ENCODE measurements at places on chromosomes 4 and X.

DNA sequence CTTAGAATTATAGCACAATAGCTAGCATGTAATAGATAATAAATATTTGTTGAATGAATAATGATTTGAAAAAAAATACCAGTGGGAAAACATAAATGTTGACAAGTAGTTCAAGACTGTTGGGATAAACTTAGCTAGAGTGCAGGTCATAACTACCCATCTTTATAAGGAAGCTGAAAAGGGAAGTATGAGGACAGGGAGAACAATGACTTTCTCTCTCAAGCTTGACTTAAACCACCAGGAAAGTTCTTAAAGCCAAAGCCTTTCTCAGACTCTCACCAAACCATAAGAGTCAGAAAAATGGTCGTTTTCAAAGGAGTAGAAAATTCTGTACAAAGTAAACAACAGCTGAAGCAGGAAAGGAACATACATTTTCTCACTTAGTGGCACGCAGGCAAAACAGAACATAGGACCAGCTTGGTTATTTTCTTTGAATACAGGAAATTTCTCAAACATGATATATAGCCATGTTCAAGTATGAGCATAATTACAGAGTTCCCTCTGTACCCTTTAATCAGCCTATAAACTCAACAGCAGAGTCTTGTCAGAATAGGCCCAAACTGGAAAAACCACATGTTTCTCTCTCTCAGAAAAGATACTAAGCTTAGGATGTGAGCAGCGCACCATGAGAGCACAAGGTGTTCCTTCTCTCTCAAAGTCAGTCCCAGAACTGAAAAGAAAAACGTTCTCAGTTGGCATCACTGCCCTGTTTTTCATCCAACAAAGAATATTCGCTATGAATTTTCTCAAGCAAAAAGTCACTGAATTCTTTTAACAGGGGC is 28.7 kb downstream of the MAPK10 start:
- no peak for DNase-seq

DNA sequence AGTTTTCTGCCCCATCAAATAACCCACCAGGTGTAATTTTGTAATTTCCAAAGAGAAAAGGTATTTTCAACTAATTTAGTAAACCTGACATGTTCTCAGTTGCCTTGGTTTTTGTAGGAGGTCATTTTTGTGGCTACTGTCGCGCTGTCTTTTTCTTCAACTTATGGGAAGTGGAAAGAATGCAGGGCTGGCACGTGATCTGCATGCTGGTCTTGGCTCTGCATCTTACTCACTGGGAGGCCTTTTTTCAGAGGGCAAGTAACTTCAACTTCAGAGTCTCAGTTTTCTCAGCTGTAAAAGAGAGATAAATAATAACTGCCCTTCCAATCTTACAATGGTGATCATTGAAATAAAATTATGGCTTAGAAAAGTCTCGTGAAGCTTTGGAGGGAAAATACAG is 109.9 kb upstream of the SMIM10 start:
- no peak for DNase-seq

DNA sequence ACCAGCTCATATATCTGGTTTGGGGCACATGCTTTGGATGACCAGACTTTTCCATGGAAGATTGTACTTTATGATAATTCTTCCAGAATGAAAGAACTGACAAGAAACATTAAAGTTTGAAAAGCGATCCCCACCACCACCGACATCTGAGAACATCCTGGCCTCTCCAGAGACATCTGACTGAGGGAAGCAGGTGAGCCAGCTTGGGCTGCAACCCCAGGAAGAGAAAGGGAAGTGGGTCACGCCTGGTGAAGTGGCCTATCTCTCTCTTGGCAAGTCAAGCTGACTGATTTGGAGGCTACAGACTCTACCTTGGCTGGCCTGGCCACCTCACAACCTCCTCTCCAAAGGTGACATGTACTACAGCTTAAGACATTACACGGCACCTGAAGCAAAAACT is 20.7 kb downstream of the PARM1 start:
- DNase-seq = no peak

DNA sequence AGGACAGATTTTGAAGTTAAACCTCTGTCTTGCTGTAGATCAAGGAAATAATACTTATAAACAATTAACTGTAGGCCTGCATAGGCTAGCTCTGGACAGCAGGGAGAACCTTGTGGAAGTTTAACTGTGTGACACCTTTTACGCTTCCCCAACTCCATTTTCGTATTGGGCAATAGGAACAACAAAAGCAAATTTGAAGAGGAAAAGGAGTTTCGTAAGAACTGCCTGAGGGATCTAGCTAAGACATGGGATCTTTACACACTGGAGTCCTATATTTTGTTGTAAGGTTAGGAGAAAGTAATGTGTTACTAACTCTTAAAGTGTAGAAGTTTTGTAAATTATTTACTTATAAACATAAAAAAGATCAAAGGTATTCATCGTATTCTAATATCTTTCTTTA is 324.9 kb upstream of the CASK start:
- no peak for DNase-seq

GRCh38 chr4:129167640-129168260 is 71.8 kb downstream of the C4orf33 start:
- no peak for DNase-seq

DNA sequence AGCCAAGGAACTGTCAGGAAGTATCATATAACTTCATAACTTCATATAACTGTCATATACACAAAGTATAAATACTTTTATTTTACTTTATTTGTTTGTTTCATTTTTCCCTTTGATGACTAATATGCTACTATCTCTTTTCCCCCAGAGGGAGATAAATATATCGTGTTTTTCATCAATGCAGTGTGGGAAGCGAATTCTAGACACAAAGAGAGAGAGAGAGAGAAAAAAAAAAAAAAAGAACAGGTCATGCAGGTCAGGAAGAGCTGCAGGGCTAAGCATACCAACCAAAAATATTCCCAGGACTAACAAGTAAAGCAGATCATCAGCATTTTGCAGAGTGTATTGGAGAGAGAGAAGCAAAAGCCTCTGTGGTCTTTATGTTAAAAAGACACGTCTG is 1849.2 kb downstream of the STIM2 start:
- no peak for DNase-seq

- no peak for DNase-seq
Observed at GRCh38 chrX:106891762-106892460, 11.2 kb downstream of the RIPPLY1 start.

DNA sequence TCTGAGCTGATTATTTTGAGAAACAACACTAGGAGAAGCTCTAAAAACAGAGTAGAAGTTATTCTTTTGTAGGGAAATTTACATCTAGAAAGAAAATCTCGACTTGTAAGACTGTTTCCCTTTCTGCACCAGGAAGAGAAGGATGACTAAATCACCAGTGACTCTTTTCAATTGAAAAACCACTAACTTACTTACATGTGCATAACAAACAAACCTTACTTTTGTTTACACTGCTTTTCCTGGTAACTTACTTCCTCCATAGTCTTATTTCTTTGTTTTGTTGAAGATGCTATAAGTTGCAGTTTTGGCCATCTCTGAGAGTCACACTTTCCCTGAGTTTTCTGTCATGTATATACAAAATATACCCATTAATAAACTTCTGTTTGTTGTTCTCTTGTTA is 293.6 kb upstream of the FAT4 start:
- no peak for DNase-seq

DNA sequence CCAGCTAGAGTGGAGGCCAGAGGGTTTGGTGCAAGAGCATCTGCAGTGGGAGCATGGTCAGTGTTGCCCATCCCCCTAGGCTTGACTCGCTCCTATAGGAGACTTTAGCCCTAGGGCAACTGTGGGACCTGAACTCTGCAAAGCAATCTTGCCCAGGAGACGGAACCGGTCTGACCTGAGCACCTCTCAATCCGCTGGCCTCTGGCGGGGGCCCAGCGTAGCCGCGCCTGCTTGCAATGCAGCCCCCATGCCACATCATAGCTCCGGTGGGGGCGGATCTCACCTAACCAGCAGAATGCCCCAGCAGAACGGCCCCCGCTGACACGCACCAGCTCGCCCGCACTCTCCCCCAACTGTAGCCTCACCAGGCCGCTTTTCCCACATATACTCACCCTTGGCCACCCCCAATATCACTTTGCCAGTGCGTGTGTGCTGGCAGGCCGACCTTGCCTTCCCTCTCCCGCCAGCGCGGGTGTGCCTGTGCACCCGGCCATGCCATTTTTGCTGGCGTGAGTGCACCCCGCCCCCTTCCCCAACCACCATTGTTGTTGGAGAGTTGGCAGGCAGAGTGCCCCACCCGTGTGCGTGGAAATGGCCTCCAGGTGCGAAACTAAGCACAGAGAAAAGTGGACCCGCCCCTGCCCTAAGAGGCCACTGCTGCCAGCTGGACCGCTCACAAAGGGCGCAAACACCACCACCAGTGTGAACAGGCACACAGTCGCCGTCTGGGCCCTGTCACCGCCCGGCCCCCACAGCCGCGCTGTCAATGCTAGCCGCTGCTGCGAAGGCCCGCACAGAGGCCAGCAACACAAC is 5.8 kb downstream of the BEX4 start:
- no peak for DNase-seq

GRCh38 chr4:79663141-79663540 is 255.1 kb upstream of the GK2 start:
- DNase-seq = no peak

GRCh38 chrX:123223859-123224258 is 39.8 kb downstream of the GRIA3 start:
- DNase-seq = no peak

DNA sequence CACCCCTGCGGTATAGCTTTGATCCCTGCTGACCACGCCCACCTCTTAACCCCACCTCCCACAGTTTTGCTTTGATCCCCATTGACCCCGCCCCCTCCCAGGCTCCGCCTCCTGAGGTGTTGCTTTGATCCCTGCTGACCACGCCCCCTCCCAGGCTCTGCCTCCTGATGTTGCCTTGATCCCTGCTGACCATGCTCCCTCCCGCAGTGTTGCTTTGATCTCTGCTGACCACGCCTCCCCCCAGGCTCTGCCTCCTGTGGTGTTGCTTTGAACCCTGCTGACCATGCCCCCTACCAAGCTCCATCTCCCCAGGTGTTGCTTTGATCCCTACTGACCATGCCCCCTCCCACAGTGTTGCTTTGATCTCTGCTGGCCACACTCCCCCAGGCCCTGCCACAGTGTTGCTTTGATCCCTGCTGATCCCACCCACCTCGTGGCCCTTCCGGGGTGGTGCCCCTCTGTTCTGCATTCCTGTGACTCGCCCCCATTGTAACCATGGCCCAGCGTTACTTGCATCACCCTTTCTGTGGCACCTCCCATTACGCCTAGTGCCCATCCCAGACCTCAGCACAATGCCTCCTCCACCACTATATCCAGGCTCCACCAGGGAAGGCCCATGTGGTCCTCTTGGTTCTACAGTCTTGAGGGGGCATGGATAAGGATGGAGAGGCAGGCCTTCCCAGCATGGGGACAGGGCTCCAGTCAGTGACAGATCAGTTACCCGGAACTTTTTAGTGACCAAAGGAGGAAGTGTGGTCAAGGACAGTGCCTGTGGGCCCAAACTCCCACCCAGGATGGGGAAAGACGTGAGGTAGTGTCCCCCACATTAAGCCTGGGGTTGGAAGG is 70.8 kb downstream of the ADRA2C start:
- no peak for DNase-seq

GRCh38 chrX:79623098-79623762 is 256.1 kb upstream of the ITM2A start:
- DNase-seq = no peak

DNA sequence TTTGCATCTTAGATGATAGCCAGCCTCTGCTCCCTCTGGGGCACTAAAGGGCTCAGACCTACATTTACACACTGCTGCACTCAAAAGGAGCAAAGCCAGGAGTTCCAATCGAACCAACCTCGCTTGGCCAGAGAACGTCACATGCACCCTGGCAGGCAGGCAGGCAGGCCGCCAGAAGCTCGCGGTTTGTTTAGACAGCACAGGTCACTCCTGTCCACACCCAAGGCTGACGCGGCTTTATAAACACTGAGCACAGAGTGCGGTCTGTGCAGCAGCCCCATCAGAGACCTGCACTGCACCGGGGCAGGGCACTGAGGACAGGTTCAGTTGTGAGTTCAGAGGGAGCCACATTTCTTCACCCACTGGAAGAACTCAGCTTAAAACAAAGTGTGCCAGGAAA is 143.9 kb downstream of the BCOR start:
- no peak for DNase-seq

DNA sequence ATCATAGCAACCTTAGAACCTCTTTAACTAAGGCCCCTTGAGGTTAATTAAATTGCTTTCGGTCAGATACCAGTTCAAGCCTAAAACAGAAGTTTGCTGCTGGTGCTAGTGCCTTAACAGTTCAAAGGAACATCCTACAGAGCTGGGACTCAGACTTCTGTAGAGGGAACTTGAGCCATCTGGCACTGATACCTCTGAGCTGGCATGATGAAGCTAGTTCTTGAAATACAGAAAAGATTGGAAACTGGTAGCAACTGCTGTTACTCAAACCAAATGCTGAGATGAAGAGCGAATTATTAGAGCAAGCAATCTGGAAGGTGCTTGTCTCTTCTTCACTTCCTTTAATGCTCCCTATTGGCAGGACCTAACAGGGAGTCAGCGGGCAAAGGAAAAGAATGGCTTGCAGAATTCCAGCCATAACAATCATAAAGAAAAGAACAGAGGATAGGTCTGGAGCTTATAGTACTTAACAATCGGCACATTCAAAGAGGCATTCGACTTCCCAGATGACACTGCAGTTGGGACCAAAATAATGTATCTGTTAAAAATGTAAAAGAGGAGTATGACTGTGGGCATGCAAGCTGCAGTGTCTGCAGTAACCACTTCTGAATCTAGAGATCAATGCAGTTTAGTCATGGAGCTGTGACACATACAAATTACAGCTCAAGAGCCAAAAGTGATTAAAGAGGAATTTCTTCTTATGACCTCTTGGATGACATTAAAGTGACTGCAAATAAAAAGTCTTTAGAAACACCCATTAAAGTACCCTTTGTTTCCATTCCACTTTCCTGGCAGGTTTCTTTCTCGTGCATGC is 298.9 kb downstream of the PDGFC start:
- no peak for DNase-seq

DNA sequence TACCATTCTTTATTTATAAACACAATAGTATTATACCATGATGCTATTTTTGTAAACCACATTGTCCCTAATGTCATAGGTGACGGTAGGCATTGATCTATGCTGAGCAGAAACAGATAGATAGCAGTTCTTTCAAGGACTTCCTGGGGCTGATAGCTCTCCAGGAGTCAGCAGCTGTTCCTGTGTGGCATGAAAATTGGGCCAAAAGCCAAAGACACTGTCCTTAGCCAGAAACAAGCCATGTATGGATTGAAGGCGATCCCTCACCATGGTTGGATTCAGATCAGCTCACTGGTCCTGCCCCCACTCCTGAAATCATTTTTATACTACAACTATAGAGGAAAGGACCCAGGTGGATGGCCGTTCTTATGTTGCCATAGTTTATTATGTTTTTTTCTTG is 53.6 kb downstream of the DDX60 start:
- no peak for DNase-seq

DNA sequence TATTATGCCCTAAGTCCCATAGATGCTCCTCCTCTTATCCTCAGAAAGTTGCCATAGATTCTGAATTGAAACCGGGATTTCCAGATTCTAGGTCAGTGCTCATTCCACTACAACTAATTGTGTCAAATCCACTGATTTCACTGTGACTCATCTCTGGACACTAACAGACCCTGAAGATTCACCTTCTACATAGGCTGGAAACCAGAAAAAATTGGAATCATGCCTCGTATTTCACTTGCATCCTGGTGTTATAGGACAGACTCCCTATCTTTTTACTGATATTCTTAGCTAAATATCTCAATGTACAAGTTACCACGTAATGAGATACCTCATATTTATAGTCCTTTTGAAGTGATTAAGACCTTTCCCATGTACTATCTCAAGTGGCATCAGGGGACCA is 36.7 kb downstream of the CLNK start:
- no peak for DNase-seq

GRCh38 chr4:152605641-152606335 is 69.9 kb upstream of the FBXW7 start:
- DNase-seq = no peak

GRCh38 chrX:136203438-136203837 is 47.8 kb downstream of the MAP7D3 start:
- no peak for DNase-seq
